ENCODE measurements at places on chromosomes 16 and 17.

DNA sequence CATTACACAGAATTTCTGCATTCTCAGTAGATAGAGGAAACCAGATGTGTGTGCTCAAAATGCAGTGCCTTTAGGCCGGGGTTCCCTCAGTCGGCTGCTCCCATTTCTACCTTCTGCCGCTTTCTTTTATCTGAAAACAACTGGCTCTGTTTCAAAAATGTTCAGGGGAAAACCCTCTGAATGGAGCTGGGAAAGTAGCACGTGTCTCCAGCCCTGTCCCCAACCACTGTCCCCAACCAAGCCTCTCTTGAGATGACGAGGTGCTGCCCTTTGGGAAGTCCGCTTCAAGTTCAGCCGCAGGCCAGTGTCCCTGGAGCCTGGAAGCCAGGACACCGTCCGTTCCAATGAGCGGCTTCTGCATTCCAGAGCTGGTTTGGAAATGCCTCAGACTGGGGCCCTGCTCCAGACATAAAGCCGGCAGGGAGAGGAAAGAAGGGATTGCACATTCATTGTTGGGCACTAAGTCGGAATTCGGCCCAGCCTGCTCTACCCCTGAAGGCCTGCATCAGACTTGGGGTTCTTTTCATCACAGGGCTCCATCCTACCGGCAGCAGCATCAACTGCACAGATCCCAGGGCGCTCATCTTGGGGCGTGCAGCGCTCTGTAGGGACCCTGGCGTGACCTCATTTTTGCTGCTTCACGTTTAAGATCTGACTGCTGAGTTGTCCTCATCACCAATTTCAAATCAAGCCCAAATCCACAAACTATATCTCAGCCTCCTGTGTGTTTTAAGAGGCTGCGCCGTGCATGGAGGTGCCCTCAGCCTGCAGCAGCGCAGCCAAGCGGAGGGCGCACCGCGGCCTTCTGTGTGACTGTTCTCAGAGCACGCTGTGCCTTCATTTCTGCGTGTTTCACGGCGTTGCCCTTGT lies 111.3 kb downstream of the BANP start:
- no peak for DNase-seq

DNA sequence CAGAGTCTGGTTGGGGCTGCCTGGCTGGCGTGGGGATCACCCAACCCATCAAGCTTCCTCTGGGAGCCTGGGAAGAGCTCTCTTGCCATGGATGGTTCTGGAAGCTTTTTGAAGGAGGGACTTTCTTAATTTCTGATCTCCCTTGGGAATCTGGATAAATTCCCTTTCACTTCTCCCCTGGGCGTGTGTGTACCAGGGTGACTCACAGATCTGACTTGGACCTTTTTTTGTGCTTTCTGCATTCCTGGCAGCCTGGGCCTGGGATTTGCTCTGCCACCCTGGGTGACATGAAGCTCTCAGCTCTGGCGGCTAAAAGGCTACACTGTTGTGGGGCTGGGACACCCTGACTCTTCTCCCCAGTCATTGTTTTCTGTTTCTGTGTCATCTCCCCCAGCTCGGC lies 70.1 kb downstream of the ABCC1 start:
- DNase-seq: no peak

- no peak for DNase-seq
Measured at GRCh38 chr17:58265271-58265670, 15.5 kb downstream of the MPO start.

DNA sequence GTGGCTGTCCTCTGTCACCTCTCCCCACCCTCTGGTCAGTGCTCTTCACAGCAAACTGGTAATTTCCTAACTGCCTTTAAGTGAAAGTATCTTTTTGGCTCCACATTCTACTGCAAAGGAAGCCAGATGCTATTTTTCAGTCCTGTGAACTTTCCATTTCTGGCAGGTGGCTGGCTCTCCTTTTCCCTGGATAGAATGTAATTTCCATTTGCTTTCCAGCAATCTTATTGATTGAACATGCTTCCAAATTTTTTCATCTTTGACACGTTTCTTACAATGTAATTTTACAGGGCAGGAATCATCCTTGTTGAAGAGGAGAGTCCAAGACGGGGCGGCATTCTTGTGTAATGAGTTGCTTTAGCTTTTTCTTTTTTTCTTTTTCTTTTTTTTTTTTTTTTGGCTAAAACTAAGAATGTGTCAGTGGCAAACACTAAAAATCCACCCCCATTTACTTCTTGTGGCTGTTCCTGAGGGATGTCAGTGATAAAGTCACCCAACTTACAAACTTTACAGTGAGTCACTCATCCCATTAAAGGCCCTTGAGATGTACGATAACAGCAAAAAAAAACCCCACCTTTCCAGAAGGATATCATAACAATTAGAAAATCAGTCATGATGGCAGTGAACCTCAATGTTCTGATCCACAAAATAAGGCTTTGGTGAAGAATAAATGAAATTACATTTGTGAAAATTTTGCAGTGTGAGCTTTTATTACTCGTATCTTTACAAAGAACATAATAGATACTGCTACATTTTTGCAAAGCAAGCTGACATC lies 29.4 kb upstream of the PRKCA start:
- DNase-seq: no peak

DNA sequence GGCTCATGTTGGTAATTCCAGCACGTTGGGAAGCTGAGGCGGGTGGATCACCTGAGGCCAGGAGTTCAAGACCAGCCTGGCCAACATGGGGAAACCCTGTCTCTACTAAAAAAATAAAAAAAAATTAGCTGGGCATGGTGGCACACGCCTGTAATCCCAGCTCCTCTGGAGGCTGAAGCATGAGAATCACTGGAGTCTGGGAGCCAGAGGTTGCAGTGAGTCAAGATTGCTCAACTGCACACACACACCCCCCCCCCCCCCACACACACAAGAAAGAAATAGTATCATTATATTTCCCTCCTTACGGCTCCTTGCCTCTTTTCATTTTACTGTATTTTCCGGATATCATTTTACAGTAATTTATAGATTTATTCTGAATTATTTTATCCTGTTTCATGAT lies 963.1 kb upstream of the GOT2 start:
- no peak for DNase-seq

DNA sequence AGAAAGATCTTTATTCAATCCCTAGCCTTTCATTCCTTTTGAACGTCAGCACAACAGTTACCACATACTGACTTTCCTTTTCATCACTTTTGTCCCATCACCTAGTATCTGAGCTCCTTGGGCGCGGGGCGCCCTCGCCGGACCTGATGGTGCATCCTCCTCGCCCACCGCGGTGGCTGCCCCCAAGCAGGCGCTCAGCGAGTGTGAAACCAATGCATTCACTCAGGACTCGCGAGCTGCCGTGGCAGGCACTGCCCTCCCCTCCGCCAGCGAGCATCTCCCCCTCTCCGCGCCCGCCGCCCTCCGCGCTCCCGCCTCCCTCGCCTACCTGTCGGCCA lies 756 bp downstream of the KLHL11 start:
- DNase-seq: no peak

GRCh38 chr16:24150282-24150681 lies 105.9 kb upstream of the CACNG3 start:
- DNase-seq: no peak

DNA sequence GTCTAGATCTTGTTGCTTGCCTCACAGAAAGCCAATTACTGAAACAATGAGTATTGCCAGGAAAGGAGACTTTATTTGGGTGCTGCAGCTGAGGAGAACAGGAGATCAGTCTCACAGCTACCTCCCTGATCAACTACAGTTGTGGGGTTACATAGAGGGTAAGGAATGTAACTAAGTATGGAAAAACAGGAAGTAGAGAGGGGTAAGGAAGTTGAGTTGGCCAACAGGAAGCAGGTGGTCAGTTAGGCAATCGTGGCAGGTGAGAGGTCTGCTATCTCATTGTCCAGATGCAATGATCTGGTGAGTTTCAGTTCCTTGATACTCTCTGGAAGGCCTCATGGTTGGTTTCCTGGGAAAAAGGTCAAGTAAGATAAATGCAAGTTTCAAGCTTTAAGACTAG lies 333.1 kb upstream of the GOT2 start:
- no peak for DNase-seq

- peak; percentile 18 for DNase-seq
Measured at GRCh38 chr16:79601092-79601930, 774 bp upstream of the MAF start.

- DNase-seq: no peak
Measured at GRCh38 chr16:74592847-74593246, 14.1 kb downstream of the GLG1 start.

- no peak for DNase-seq
Measured at GRCh38 chr17:8012996-8013640, 10.7 kb downstream of the GUCY2D start.
